ENCODE measurements at places on chromosomes 12 and 14. TPM values are rescaled to one million over a fixed set of nuclear protein-coding genes. Genes with fewer than 3 reads are reported as not detected.

The STYK1 gene
- total RNA-seq = 5.1 TPM

The PNP gene
- total RNA-seq = 95.3 TPM

The ADCY6 gene
- total RNA-seq = 12.8 TPM

The SLC7A8 gene
- total RNA-seq = 2.4 TPM

The RNASE1 gene
- not detected for total RNA-seq

The GLIPR1L1 gene
- total RNA-seq = not detected

Measured in tracheal epithelial cell (primary cell).